ENCODE measurements at places on chromosomes 12 and 14.

DNA sequence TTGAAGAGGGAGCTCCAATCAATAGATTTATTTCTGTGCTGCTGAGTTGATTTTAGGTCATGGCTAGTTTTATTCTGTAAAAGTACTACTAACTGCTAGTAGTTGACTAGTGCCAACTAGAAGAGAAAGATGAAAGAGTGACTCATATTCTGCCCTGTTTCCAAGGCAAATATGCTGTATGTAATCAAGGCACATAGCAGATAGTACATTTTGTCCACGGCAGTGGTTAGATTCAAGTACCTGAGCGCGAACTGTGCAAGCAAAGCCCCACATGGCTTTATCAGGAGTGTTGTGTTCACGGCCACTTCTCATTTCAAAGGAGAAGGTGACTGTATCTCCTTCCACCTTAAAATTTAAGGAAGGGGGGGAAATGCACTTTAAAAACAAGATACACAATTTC lies 126.8 kb downstream of the TRAFD1 start:
- DNase-seq: no peak

DNA sequence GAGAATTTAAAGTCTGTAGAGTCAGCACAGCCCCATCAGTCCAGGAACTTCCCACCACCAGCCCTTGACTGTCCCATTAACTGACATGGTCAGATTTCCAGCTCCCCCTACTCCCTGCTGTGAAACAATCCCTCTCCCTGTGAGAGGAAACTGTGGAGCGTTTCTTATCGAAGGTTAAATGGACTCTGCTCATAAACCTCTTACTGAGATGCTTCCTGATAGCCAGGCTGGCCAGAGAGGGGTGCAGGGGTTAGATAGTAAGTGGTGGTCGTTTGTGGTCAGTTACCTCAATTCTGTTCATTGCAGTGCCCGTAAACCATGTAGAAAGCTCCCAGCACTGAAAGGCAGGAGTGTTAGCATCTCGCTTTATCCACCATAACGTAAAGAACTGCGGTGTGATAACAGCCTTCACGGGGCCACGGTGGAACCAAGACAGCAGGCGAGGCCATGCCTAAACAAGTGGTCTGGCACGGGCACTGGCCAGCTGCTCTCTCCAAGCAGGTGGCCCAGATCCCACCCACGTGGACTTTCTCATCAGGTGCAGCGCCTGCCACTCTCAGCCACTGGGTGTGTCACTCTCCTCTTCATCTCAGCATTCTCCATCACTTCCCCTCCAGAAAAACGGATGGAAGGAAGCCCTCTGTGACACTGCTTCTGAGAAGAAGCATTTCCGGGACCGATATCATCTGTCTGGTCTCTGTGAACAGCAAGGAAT lies 102.2 kb downstream of the FBXL14 start:
- no peak for DNase-seq

- no peak for DNase-seq
Measured at GRCh38 chr12:43293396-43293795, 258.6 kb downstream of the ADAMTS20 start.

DNA sequence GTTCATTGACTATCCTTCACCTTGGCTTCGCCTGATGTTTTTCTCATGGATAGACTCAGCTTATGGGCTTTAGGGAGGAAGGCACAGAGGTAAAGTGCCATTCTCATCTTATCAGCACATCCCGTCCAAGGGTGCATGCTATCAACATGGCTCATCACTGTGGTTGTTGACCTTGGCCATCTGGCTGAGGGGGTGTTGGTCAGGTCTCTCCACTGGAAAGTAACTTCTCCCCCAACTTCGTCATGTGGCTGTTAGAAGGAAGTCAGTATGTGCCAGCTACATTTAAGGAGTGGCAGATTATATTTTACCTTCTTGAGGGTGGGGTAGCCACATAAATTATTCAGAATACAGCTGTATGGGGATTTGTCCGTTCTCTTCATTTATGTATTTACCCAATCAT lies 68.9 kb downstream of the EML1 start:
- no peak for DNase-seq

GRCh38 chr12:47388712-47389111 lies 309.0 kb upstream of the AMIGO2 start:
- no peak for DNase-seq

- no peak for DNase-seq
Measured at GRCh38 chr14:91371011-91371989, 46.3 kb downstream of the CCDC88C start.
